ENCODE measurements at places on chromosomes 7 and 10.

DNA sequence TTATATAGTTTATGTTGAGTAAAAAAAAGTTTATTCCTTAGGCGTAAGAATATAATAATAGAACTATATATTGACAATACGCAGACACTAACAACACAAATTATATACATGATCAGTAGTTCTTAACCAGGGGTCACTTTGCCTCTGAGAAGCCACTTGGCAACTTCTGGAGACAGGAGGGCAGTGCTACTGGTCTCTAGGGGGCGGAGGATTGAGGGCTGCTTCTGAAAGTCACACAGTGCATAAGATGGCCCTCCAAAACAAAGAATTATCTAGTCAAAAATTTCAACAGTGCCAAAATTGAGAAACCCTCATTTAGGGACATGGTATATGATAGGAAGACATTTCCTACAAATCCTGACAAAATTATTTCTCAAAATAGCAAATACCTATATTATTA lies 77.1 kb downstream of the THSD7A start:
- no peak overlapping the region for H3K4me3 ChIP-seq
- no peaks in the 10 kb centered on the region for H3K36me3 ChIP-seq
- no peak overlapping the region for H3K27ac ChIP-seq
- no peak for DNase-seq

GRCh38 chr10:97759946-97760345 lies 11.9 kb downstream of the SFRP5 start:
- H3K36me3 ChIP-seq = peaks cover 16% of the 10 kb centered on the region
- H3K27ac ChIP-seq = no peak overlapping the region
- H3K4me3 ChIP-seq = no peak overlapping the region
- peaks cover 7% of the 10 kb centered on the region for H3K4me1 ChIP-seq
- H3K27me3 ChIP-seq = peaks cover 6% of the 10 kb centered on the region

DNA sequence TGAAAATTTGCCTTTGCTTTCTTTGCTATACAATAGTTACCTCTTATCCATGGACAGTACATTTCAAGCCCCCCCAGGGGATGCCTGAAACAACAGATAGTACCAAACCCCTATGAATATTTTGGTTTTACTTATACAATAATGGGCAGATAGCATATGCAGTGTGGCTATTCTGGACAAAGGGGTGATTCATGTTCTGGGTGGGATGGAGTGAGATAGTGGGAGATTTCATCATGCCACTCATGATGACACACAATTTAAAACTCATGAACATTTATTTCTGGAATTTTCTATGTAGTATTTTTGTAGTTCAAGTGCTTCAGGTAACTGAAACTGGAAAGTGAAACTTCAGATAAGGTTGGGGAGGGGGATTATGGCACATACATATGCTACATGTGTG lies 12.0 kb downstream of the STARD3NL start:
- H3K4me1 ChIP-seq = peaks cover 30% of the 10 kb centered on the region
- DNase-seq = no peak
- H3K27ac ChIP-seq = no peak overlapping the region
- no peak overlapping the region for H3K4me3 ChIP-seq
- H3K27me3 ChIP-seq = no peaks in the 10 kb centered on the region
- peaks cover 46% of the 10 kb centered on the region for H3K36me3 ChIP-seq

- peaks cover 6% of the 10 kb centered on the region for H3K27me3 ChIP-seq
- H3K4me3 ChIP-seq = no peak overlapping the region
- H3K36me3 ChIP-seq = no peaks in the 10 kb centered on the region
- no peak for DNase-seq
- no peaks in the 10 kb centered on the region for H3K4me1 ChIP-seq
These were observed 220.5 kb downstream of the KLF6 start for GRCh38 chr10:3564346-3565002.

GRCh38 chr7:87151002-87151728 lies 1.1 kb upstream of the DMTF1 start:
- no peaks in the 10 kb centered on the region for H3K36me3 ChIP-seq
- no peak for DNase-seq
- H3K4me3 ChIP-seq = peak overlapping the region; percentile 96
- peak overlapping the region; percentile 100 for H3K27ac ChIP-seq

- no peak for DNase-seq
- H3K27me3 ChIP-seq = peaks cover 10% of the 10 kb centered on the region
- peaks cover 15% of the 10 kb centered on the region for H3K4me1 ChIP-seq
- H3K27ac ChIP-seq = no peak overlapping the region
These were observed 92.8 kb upstream of the LANCL2 start for GRCh38 chr7:55272328-55272727.
